Parietal lobe (tissue), 2 donors: ENCODE measurements at places on chromosomes 11 and 22. TPM values are rescaled to one million over a fixed set of nuclear protein-coding genes. Genes with fewer than 3 reads are reported as not detected.

The LRRC51 gene
- 8.8 TPM for total RNA-seq

The ACTN3 gene
- total RNA-seq, result not detected

The SCT gene
- not detected for total RNA-seq

The YAP1 gene
- total RNA-seq, result 16.0 TPM
